Activated CD4-positive, alpha-beta T cell treated with anti-CD3 and anti-CD28 coated beads, Interleukin-2, amount 50 U/mL, for 48 hours (primary cell): ENCODE measurements at places on chromosomes 2 and 18.
A peak's percentile ranks its signal among the peaks of the same experiment; 100 is the strongest.

DNA sequence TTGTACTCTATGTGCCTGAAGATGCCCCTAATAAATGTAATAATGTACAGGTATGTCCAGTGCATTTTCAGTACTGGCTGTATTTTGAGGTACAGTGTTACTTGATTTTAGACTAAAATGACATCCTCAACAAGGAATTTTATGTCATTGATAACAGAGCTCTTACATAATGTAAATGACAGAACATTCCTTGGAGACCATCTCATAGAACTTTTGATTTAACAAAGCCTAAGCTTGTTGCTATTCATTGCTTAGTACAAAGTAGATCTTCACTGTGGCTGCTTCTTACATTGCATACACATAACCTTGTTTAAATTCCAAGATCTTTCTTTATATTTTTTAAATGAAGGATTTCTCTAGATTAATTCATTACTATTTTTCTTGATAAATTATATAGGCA, 24.1 kb downstream of the DYNC1I2 start:
- no peak for DNase-seq

DNA sequence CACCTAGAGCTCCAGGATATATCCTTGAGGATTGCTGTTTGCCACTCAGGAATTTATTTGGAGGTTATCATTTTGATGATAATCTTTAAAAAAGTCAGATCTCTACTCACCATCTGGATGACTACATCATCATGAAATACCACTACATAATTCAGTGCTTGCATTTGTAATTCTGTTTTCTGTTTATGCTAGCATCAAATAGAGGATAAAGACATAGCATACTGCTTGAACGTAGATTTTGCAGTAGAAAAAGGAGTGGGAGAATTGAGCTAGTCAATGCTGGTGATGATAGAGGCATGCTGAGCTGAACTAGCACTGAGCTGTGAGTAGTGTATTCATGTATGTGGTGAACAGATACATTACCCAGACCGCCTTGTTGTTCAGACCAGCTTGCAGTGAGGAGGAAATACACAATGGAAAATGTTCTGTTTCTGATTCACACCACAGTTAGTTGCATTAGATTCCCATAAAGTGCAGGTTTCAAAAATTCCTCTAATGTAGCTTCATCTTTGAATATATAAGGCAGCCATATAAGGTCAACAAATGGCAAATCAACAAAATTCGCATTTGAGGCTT, 68.8 kb upstream of the CDC42EP3 start:
- DNase-seq = no peak

DNA sequence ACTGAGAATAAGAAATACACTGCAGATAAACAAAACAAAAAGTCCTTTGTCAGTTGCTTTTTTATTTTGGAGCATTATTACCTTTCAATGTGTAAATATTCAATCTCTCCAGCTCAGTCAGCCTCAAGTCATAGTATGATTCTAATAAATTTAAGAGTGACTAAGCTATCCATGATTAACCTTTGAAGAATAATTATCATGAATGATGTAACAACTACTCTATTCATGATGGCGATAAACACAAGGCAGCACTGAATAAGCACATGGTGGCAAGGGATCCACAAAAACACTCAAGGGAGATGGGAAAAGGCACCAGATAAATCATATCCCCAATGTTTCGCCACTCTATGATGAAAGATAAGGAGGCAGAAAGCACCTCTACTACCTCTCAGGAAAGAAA, 67.0 kb downstream of the MAP4K3 start:
- DNase-seq = no peak

- DNase-seq = no peak
Observed at GRCh38 chr2:7905756-7906155, 776.1 kb upstream of the ID2 start.

GRCh38 chr2:4915357-4915756, 776.8 kb upstream of the SOX11 start:
- DNase-seq = no peak

- DNase-seq = no peak
Observed at GRCh38 chr2:47321411-47322031, 81.4 kb upstream of the MSH2 start.

DNA sequence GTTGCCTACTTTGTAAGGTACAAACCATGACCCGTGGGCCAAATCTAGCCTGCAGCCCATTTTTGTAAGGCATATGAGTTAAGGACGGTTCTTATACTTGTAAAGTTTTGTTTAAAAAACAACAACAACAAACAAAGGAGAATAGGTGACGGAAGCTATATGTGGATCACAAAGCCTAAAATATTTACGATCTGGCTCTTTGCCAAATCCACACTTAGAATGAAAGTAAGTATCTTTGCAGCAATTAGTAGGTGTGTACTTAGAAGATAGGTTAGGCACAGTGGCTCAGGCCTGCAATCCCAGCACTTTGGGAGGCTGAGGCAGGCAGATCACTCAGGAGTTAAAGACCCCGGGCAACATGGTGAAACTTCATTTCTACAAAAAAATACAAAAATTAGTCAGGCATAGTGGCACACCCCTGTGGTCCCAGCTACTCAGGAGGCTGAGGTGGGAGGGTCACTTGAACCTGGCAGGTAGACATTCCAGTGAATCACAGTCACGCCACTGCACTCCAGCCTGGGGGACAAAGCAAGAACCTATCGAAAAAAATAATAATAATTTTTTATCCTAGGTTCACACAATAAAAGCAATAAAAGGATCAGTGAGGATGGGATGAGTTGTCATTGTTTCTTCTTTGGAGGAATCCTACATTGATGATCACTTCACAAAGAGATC, 57.8 kb upstream of the CTAGE1 start:
- no peak for DNase-seq

GRCh38 chr2:27306573-27307286, 1.5 kb downstream of the UCN start:
- DNase-seq = peak; percentile 38

DNA sequence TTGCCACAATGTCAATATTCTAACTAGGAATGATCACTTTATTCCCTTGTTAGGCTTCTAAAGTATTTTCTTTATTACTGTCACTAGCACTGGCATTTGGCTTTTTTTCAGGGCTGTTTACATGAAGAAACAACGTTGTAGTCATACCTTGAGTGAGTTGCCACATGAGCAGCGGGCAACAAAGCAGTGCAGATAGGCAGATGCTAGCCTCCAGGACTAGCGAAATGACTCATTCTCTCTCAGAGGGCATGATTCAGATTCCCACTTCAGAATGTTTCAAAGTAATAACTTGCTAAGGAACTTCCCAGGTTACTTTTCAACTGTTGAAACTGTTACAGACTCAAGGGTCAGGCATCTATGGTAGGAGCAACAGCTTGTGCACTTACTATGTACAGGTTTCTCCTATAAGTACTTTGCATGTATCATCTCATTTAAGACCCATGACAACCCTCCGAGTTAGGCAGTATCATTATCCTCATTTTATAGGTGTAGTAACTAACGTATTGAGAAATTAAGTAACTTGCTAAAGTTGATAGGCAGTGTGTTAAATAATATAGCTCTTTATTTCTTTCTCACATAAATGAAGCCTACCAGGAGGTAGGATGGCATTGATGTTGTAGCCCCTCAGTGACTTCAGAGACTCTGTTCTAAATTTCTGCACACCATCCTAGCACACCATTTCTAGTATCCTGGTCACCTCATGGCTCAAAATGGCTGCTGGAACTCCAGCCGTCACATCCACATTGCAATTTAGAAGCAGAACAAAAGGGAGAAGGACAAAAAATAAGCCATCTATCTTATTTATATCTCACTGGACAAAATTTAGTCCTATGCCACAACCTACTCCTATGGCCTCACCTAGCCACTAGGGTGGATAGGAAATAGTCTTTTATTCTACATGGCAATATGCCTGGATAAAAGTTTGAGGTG, 83.3 kb downstream of the ICOS start:
- DNase-seq = peak; percentile 69

- DNase-seq = no peak
Observed at GRCh38 chr2:105738658-105739241, 6.0 kb upstream of the NCK2 start.

DNA sequence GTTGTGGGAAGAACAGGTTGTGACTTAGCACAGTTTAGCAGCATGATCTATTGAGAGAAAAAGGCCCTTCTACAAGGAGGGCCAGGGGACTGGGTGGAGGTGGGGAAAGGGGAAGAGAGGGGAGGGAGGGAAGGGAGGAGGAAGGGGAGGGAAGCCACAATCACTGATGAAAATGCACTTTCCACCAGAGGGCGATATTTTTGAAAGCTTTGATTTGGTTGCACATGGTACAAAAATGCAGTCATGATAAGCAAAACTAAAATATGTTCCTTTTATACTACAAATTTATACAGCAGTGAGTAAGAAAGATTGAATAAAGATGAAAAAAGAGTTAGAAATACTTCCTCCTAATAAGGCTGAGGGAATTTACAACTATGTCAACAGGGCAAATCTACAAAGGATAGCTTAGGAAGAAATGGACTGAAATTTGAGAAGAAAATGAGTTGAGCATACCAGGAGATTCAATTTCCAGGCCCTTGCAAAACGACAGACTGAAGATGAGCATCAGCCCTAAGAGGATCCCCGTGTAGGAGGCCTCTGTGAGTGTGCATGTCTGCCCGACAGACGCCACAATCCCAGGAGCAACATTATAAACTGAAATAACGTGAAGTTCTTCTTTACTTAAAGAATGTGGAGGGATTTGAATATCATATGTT, 17.2 kb downstream of the SH3YL1 start:
- no peak for DNase-seq

DNA sequence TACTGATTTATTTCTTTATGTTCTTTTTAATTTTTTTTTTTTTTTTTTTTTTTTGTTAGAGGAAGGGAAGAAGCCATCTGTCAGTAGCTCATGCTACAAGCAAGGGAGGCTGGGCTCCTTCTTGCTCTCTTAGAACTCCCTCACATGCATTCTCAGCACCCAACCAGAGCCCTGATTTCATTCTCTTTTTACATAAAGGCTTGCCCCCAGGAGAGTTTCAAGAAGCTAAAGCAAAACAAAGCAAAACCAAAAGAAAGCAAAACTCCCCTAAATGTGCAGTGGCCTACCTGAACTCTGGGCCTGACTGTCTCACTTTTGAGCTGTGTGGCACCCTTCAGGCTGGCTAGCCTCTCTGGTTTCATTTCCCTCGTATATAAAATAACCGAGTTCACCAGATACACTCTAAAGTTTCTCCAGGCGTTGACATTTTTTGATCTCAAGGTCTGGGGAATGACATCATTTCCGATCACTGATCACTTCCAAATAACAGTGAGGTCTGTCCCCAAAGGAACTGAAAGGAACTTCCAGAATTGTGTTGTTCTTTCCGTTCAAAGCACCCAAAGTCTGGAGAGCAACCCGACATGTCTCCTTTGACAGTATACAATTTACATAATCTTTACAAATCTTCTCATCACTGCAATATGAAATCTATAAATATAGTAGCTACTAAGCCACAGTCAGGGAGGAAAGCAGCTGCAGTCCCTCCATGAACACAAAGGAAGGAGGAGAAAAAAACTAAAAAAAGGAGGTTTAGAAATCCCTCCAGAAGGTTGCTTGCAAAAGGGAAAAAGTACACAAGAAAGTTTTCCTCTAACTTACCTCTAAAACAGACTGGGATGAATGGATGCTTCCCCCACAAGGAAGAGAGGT, 145.6 kb upstream of the NCK2 start:
- no peak for DNase-seq
